Stimulated activated CD4-positive, alpha-beta T cell treated with anti-CD3 and anti-CD28 coated beads, Interleukin-15, amount 100 ng/mL, for 1 hour (primary cell): ENCODE measurements at places on chromosomes 16 and 17.

- DNase-seq, result no peak
Observed at GRCh38 chr16:70552675-70553074, 29.1 kb downstream of the SF3B3 start.

DNA sequence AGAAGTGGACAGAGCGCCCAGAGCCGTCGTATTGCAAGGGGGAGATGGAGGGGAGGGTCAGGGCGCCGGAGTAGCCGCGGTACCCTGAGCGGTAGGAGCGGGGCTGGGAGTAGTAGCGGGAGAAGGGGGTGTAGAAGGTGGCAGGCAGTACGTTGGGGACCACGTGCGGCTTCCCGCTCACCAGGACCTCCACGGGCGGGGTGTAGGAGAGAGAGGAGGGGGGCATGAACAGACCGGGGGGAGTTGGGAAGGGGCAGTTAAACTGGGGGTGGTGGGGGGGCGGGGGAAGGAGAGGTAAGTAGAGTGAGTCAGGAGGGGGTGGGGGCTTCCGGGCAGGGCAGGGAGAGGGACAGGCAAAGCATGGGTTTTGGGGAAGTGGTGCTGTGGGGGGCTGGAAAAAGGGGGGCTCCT is 16.8 kb downstream of the ST6GALNAC2 start:
- no peak for DNase-seq

DNA sequence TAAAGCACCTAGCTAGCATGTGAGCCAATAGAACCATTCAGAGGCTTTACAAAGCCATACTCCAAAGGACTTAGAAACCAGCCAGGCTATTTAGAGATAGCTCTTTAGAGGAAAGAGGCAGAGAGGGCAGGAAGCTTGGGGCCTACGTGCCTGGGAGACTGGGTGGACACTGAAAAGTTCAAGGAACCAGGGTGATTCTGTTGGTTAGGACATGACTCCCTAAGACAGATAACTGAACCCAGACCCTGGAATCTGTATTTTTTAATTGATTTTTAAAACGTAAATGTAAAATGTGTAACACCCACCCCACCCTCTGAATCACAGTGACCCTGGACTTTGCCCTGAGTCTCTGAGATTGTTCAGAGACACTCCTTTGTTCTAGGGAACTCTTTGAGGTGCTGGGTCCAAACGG is 16.1 kb upstream of the GNA13 start:
- DNase-seq, result no peak

DNA sequence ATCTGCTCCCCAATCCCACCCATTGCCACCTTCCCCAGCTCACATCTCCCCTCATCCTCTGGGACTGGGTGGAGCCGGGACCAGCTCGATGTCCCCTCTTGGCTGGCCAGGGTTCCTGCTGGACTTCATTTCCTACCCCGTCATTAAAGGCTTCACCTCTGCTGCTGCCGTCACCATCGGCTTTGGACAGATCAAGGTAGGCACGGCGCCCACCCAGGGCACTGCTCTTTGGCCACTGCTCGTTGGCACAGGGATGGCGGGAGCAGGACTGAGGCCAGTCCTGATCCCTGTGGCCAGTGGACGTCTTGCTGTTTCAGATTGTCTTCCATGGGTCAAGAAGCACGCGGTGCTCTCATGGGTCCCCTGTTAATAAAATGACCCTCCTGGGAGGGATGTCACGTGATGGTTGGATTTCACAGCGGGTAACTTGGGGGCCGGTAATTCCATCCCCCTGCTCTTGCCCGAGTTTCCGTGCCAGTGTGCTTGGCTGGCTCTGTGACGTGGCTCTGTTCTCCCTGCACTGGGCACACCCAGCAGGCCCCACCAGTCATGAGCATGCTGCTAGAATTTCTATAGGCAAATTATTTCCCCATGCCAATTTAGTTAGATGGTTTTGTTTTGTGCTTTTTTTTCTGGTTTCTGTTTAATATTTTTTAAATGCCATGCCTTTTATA is 3.1 kb downstream of the SLC26A11 start:
- no peak for DNase-seq

DNA sequence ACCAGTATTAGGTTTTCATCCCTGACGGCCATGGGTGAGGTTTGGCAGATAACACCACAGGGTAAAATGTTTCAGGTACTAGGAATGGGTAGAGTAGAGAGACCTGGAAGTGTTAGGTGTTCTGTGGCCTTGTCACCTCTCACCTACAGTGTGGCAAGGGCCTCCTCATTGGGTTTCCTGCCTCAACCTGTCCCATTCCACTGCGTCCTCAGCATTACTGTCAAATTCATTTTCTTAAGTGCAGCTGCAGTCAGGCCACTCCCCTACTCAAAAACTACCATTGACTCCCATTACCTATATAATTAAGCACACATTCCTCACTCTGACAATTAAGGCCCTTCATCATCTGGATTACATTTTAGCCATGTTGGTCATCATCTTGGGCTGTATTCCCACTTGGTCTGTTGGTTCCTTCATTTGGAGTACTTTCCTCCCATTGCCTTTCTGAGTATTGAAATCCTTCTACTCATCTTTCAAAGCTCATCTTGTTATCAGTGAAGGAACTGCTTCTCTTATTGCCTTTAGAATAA is 64.5 kb downstream of the NUP88 start:
- no peak for DNase-seq

DNA sequence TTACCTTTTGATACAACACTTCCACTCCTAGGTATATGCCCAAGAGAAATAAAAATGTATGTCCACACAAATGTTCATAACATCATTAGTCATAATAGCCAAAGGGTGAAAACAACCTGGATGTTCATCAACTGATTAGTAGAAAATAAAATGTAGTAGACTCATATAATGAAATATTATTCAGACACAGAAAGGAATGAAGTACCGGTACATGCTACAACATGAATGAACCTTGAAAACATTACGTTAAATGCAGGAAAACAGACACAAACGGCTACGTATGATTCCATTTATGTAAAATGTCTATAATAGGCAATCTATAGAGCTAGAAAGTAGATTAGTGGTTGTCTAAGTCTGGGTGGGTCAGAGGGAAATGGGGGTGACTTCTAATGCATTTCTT is 358.5 kb downstream of the CA10 start:
- DNase-seq, result no peak

- no peak for DNase-seq
Observed at GRCh38 chr17:9878786-9879525, 26.1 kb downstream of the RCVRN start.

- DNase-seq, result no peak
Observed at GRCh38 chr17:73874008-73874720, 229.9 kb upstream of the SDK2 start.

- DNase-seq, result no peak
Observed at GRCh38 chr16:68197250-68197649, 38.7 kb downstream of the ESRP2 start.

GRCh38 chr17:77948690-77949114 is 9.8 kb upstream of the TNRC6C start:
- DNase-seq, result no peak

DNA sequence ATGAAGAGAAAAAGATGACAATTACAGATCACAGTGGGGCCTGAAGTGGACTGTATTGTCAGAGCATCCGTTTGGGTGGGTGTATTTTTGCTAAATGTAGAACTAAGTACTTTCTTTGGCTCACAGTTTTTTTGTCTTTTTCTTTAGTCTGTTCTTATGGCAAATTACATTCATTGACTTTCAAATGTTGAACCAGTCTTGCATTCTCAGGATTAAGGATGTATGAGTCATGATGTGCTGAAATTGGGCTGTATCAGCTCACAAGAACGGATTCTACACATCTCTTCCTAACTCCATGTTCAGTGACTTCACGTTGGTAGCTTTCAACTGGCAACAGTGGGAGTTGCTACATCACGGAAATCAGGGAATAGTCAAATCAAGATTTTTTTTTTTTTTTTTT is 66.5 kb downstream of the TEX2 start:
- no peak for DNase-seq

- no peak for DNase-seq
Observed at GRCh38 chr17:36727052-36727451, 125.7 kb downstream of the MRM1 start.

DNA sequence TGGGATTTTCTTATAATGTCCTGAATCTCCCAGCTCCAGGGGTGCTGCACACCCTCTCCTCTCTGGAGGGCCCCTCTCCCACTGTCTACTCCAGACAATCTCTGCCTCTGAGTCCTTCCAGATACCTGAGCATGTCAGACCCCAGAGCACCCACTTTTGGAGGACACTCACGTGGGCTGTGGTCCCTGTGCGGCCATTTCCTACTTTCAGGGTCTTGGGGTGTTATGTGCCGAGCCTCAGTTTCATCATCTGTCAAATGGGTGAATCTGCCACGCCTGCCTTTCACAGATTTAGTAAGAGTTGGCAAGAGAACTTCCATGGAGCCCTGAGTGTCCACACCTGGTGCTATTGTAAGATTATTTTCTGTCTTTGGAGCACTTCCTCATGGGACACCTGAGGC is 3.7 kb upstream of the FOXL1 start:
- no peak for DNase-seq

- DNase-seq, result no peak
Observed at GRCh38 chr16:30184891-30185682, 1.7 kb downstream of the CORO1A start.

DNA sequence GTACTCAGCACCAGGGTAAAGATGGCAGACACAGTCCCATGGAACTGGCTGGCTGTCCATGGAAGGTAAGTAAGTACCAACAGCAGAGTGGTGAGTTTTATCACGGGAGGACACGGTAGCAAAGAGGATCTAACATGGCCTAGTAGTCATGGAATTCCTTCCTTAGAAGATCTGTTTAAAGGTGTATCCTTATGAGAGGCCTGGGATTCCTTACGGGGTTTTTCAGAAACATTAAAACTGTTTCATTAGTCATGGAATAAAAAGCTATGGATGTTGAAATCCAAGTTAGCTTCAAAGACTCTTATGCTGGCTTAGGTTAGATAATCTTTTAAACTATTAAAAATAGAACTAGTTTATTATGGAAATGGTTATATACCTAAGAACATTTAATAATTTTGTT is 7.4 kb downstream of the FTO start:
- DNase-seq, result no peak

GRCh38 chr17:65355246-65355645 is 206.2 kb downstream of the AXIN2 start:
- DNase-seq, result no peak

- no peak for DNase-seq
Observed at GRCh38 chr16:89795676-89796075, 20.8 kb downstream of the FANCA start.

- DNase-seq, result no peak
Observed at GRCh38 chr16:59274141-59274540, 540.0 kb upstream of the GOT2 start.

DNA sequence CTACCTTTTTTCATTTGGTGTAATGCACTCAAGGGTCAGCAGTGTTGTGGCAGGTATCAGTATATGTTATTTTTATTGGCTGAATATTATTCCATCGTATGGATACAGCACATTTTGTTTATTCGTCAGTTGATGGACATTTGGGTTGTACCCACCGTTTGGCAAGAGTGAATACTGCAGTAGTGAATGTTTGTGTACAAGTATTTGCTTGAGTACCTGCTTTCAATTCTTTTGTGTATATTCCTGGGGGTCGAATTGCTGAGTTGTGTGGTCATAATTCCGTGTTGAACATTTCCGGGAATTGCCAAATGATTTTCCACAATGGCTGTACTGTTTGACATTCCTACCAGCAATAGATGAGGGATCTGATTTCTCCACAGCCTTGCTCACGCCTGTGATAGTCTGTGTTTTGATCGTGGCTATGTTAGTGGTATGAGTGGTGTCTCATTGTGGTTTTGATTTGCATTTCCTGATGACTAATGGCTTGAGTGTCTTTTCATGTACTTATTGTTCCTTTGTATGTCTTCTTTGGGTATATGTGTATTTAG is 108.4 kb downstream of the OR1D5 start:
- DNase-seq, result no peak

DNA sequence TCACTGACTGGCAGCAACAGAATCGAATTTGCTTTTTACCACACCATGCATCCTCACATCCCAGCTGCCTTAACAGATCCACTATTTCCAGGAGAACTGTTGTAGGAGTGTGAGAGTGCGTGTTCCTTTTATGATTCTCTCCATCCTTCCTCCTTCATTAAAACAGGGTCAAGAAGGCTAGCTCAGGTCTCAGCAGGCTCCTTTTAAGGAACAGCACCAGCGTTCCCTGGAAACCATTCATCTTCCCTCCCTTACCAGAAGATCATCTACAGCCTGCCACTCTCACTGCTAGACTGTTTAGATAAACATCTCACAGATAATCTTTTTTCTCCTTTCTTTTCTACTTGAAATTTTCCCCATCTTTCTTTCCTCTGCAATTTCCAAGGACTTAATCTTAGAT is 1531.9 kb upstream of the CDH8 start:
- no peak for DNase-seq

GRCh38 chr17:34156741-34157589 is 98.1 kb upstream of the CCL2 start:
- no peak for DNase-seq

- DNase-seq, result peak; percentile 76
Observed at GRCh38 chr17:75524970-75525805, at the start of gene LLGL2. LLGL2 (plus strand) TSS chr17:75525697; CDS start chr17:75543427, 17,730 bp downstream.

- no peak for DNase-seq
Observed at GRCh38 chr16:51592001-51592501, 441.0 kb upstream of the SALL1 start.

GRCh38 chr17:67379251-67379630 is 2.2 kb downstream of the PITPNC1 start:
- DNase-seq, result no peak

- no peak for DNase-seq
Observed at GRCh38 chr16:68257251-68257905, 6.9 kb upstream of the SLC7A6 start.

GRCh38 chr17:72458301-72458700 is 337.5 kb downstream of the SOX9 start:
- no peak for DNase-seq

- DNase-seq, result no peak
Observed at GRCh38 chr16:84768808-84769197, 51.0 kb upstream of the CRISPLD2 start.

- no peak for DNase-seq
Observed at GRCh38 chr17:48539177-48539576, 5.7 kb downstream of the HOXB2 start.

GRCh38 chr16:85683363-85683762 is 5.4 kb downstream of the GINS2 start:
- DNase-seq, result no peak

GRCh38 chr16:72371307-72372086 is 199.5 kb upstream of the PMFBP1 start:
- no peak for DNase-seq

GRCh38 chr16:81607805-81608522 is 163.4 kb downstream of the CMIP start:
- no peak for DNase-seq

GRCh38 chr16:84787263-84787622 is 32.5 kb upstream of the CRISPLD2 start:
- DNase-seq, result no peak

GRCh38 chr16:73725156-73725555 is 571.5 kb upstream of the PSMD7 start:
- no peak for DNase-seq

- peak; percentile 58 for DNase-seq
Observed at GRCh38 chr17:50117202-50118051, 12.5 kb downstream of the SAMD14 start.
